ENCODE measurements at places on chromosomes 3 and 15.
A peak's percentile ranks its signal among the peaks of the same experiment; 100 is the strongest.

GRCh38 chr15:64122444-64122843 is 26.7 kb downstream of the SNX1 start:
- no peak for DNase-seq

DNA sequence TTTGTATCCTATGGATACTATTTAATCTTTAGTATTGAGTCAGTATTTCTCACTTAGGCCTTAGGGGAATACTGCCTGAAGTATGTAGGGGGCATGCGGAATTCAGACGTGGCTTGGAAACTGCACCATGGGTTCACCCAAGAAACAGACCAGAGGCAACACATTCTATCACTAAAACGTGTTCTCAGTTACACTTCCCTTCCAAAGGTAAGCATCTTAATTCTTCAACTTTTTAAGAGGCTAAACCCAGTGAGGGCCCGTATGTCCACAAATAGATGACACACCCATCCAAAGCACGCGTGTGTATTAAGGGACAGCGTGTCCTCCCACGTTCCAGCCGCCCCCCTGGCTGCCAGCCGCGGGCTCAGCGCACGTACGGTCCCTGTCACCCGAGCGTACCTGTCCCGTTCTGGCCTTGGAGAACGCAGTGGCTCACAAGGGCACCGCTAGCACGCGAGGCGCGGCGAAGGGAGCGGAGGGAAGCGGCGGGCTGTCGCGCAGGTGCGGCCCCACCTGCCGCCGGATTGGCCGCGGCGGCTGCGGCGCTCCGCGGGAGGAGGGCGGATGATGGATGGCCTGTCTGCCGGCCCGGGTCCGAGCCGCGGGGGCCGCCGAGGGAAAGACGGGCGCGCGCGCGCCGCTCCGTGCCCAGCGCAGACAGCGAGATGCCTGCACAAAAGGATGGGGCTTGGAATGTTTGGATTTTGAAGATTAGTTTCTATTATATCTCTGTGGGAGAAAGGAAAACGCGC is 1003.9 kb upstream of the NR2F2 start:
- peak; percentile 77 for DNase-seq

GRCh38 chr15:55344206-55344605 is 25.2 kb downstream of the PIGB start:
- no peak for DNase-seq

DNA sequence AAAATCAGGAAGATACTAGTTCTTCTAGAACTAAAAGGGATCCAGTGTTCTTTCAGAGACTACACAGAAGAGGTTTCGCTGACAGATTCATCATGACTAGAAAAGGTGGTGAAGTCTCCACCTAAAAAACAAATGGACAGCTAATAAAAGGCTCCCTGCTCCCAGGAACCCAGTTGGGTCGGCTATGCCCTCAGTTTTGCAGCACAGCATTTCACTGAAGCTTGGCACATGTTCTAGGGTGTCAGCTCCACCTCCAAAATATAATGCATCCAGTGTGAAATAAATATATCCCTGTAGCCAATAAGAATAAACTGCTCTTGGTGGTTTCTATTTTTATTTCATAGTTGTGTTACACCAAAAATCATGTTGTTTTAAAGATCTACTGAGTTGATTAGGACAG is 55.0 kb downstream of the ZIC4 start:
- no peak for DNase-seq

DNA sequence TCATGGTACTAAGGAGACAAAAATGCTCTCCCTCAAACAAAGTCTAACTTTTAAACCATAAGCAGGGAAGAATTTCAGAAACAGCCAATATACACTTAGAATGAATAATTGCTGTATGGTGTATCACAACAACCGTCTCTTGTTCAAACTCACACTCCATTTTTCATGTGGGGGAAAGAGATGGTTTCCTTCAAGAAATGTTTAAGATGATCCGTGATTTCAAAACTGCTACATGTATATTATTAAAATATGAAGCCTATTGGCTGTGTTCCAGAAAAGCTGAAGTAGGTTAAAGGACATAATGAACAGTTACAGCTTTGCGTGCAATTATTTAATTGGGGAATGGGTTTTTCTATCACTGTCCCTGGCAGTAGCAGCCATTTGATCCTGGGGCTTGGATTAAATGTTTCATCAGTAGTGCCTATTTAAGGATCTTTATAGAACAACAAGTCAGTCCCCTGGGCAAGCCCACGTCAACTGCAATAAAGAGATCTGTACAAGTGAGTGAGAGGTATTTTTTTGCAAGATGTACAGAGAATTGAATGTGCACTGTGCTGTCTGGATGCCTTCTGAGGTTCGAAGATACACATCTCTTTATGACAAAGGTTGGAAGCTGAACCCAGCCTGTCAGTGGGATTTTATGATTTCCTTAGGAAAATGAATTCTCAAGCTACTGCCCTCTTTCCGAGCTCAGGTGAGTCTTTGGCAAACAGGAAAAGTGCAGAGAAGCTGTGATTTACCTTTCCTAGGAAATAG is 337.2 kb upstream of the RARB start:
- DNase-seq = no peak
